Activated CD4-positive, alpha-beta T cell treated with anti-CD3 and anti-CD28 coated beads for 4 hours (primary cell): ENCODE measurements at places on chromosomes 5 and 9.

GRCh38 chr5:53739111-53739510, 178.7 kb downstream of the NDUFS4 start:
- no peak for DNase-seq

DNA sequence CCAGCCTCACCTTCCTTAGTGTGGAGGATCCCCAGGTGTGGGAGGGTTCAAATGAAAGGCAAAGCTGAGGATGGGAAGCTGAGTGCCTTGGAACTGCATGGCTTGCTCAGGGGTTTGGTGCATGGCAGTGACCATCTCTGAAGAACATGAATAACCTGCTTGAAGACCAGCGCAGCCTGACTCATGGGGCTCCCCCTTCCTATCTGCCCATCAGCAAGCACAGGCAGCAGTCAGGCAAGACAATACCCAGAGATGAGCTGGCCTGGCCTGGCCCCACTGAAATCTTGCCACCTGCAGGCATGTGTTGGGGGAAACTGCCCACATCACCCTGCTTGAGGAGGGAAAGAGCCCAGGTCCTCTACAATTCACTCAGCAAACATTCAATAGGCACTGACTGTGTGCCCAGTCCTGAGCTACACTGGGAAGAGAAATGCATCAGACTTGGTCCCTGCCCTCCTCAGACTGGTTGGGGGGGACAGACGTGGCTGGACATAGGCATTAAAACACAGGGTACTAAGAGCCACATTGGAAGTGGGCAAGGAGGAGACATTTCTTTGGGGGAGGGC, 105.0 kb upstream of the ALDH1B1 start:
- DNase-seq = no peak

GRCh38 chr5:6705959-6706358, 7.3 kb upstream of the TENT4A start:
- DNase-seq = no peak

- DNase-seq = no peak
Observed at GRCh38 chr9:111348821-111349271, 18.8 kb upstream of the OR2K2 start.

DNA sequence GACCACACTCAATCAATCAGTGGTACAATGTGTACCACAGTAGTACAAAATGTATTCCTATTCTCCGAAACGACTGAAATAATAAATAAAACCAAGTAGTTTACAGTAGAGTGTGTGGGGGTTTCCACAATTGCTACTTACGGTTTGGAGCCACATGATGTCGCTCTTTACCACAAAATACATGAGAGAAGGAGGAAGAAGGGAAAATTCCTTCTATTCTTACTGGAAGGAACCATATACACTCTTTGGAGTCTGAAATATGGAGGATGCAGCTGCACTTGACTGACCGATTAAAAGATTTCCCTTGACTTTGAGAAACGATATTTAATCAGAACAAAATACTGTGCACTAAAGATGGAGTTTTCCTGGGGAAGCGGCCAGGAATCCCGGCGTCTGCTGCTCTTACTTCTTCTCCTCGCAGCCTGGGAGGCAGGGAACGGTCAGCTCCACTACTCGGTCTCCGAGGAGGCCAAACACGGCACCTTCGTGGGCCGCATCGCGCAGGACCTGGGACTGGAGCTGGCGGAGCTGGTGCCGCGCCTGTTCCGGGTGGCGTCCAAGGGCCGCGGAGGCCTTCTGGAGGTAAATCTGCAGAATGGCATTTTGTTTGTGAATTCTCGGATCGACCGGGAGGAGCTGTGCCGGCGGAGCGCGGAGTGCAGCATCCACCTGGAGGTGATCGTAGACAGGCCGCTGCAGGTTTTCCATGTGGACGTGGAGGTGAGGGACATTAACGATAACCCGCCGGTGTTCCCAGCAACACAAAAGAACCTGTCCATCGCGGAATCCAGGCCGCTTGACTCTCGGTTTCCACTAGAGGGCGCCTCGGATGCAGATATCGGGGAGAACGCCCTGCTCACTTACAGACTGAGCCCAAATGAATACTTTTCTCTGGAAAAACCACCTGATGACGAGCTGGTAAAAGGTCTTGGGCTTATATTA, at the start of gene PCDHA4:
TSS of gene PCDHA4 (plus strand) at position 235 of the 942 bp plus-strand sequence.
- no peak for DNase-seq

DNA sequence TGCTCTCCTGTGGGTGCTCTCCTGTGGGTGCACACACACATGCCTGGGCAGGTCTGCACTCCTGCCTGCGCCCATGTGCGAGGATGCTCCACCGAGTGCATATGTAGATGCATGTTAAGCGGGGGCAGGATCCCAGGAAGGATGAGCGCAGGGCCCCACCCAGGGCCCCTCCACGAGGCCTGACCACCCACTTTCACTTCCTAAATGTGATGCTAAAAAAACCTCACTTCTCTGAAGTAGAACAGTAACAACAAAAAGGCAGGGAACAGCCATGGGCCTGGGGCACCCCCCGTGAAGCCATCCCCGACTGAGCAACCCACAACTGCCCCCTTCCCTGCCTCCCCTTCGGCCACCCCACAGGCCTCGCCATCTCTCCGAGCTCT, 48.2 kb upstream of the SARDH start:
- DNase-seq = no peak

DNA sequence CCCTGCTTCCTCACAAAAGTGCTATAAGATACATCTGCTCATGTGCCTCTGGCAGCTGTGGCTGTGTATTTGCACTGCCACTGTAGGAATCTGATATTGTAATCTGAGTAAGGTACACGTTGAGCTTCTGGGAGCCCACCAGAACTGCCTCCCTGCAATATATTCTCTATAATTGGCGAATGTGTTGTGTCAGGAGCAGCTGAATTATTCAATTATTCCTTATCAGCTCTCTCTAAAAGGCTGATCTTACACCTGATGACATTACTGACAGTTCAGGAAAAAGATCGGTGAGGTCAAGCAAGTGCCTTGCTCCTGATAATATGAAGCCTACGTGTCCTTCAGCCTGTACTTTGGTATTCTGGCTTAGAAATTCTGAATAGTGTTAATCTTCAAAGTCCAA, 1015.0 kb downstream of the CDH9 start:
- no peak for DNase-seq

DNA sequence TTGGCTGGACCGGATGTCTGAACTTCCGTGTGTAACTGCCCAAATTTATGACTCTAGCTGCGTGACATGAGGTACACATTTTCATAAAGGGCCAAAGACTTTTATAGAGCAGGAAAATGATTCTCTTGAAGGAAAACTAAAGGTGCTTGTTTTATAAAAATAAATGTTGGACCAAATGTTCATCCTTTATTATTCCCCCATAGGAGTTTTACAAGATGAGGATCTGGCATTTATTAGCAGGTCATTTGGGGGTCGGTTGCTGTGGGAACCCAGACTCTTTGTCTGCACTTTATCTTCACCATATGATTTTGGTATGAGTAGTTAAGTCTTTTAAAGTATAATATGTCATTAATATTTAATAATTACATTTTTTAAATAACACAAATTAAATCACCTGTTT, 571.2 kb downstream of the EFNA5 start:
- no peak for DNase-seq

DNA sequence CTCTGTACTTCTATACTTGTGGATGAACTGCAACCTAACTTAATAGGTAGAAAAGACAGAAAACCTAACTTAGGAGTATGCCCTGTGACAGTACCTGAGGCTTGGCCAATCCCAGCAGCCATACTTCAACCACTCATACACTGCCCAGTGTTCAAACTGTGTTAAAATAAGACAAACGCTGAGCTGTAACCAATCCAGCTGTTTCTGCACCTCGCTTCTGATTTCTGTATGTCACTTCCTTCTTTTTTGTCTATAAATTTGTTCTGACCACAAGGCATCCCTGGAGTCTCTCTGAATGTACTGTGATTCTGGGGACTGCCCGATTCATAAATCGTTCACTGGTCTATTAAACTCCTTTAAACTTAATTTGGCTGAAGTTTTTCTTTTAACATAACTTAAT, 41.4 kb downstream of the AUH start:
- DNase-seq = no peak

DNA sequence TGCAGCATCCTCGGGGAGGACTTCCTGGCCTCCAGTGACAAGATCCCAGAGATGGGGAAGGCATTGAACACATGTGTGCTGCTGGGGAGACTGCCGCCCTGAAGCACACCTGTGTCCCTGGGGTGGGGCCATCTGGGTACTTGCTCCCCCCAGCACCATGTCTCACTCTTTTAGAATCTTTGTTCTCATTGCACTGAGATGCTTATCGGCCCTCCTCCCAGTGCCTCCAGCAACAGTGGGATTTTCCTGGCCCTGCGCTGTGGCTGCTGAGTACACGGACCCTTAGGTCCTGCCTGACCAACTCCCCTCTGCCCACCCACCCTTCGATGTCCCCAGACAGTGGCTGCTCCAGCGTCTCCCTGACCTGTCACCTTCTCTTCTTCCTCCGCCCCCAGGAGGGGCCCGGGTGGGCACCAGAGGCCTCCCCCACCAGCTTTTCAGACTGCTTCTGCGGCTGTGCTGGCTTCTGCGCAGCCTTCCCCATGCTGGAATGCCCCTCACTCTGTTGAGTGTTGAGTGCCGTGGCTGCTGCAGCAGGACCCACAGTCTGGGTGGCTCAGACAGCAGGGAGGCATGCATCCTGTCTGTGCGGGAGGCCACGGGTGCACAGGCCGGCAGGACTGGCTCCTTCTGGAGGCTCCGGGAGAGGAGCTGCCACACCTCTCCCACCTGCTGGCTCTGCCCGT, 145.9 kb upstream of the IRX2 start:
- DNase-seq = no peak

DNA sequence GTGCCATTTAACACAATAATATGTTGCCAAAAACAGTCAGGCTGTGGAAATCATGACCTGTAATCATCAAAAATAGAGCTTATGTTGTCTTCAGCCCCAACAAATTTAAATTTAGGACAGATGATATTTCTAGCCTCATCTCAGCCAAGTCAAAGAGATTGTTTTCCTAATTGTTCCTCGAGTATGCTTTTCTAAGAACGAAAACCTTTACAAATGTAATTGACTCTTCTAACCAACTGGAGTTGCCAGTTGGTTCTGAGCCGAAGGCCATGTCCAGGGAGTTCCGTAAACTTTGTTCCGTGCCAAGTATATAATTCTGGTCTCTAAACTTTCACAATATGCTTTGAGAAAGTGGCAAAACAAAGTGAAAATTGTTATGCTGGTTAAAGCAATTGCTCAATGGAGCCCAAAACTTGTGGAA, 160.8 kb downstream of the CEMIP2 start:
- no peak for DNase-seq

GRCh38 chr9:128061275-128061960, 5.7 kb downstream of the NAIF1 start:
- DNase-seq = no peak

- DNase-seq = no peak
Observed at GRCh38 chr5:115873392-115873791, 31.7 kb downstream of the AP3S1 start.

GRCh38 chr5:6453937-6454560, 5.4 kb downstream of the UBE2QL1 start:
- no peak for DNase-seq

DNA sequence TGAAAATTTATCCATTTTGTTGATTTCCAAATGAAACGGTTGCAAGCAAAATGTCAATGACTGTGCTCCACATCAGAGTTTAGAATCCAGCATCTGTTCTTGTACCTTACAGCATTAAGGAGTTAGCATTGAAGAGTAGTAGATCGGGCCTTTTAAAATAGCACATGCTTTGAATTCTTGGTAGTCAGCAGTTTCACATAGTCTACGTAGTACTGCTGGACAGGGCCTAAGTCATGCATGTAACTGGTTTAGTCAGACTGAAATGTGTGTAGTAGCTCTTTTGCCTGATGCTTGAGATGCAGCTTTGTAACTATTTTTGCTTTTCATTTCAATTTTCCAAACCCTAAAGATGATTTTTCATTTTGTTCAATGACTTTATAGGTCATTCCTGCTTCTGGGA, 19.8 kb downstream of the LECT2 start:
- no peak for DNase-seq

DNA sequence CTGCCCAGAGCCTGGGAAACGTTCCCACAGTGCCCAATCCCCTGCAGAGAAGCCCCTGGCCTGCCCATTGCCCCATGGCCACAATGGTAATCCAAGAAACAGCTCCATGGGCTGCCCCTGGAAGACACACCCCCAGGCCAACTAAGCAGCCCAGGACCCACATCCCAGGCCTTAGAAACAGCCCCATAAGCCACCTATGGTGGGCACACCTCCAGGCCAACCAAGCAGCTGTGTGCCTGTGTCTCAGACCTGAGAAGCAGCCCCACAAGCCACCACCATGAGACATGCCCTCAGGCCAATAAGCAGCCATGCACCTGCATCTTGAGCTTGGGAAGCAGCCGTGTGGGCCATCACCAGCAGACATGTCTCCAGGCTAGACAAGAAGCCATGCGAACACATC, 52.9 kb upstream of the SSBP2 start:
- no peak for DNase-seq

DNA sequence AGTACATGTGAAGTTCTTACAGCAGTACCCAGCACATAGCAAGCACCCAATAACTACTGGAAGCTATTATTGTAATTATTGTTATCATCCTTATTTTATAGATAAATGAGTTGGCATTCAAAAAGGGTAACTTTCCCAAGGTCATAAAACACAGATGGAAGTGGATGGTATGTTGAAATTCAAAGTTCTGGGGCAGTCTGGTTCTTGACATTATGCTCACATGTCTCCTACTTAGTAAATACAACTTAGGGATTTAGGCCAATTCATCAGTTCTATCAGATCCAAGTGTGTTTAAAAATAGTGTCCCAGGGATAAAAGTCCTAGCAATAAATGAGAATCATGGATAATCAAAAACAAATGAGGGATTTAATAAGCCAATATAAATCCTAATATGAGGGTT, 265.2 kb downstream of the ADAMTSL1 start:
- DNase-seq = no peak

- DNase-seq = peak; percentile 70
Observed at GRCh38 chr9:92986176-92987119, 39.1 kb downstream of the FGD3 start.

DNA sequence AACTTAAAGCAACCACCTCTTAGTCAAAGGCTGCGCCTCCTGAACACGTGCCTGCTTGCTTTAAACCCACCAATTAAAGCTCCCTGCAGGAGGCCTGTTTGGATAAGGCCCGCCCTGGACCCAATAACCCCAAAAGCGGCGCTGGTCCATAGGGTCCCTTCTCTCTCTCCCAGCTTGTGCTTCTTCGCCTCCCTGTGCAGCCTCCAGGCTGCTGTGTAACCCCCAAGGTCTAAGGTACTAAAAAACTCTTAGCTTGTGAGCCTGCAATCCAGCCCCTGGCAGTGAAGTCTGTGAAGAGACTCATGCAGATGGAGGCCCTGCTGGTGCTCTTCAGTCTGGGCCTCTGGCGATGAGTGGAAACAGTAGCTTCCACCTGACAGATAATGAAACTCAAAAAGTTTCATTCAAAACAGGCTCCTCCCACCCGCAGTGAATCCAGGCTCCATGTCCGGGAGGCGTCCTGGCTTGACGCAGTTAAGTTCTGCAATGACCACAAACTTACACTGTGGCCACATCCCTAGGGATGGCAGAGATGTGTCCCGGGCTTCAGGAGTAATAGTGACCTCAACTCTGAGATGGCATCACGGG, 97.3 kb downstream of the PRRT1B start:
- no peak for DNase-seq

- DNase-seq = no peak
Observed at GRCh38 chr5:180540050-180540694, 46.0 kb downstream of the CNOT6 start.

GRCh38 chr9:129697656-129698253, 32.3 kb downstream of the PRRX2 start:
- DNase-seq = peak; percentile 53

- DNase-seq = no peak
Observed at GRCh38 chr9:29203244-29203930, 1630.1 kb upstream of the C9orf72 start.

GRCh38 chr5:73922224-73922623, 296.2 kb downstream of the ARHGEF28 start:
- DNase-seq = no peak
